ENCODE measurements at places on chromosomes 13 and 19.

DNA sequence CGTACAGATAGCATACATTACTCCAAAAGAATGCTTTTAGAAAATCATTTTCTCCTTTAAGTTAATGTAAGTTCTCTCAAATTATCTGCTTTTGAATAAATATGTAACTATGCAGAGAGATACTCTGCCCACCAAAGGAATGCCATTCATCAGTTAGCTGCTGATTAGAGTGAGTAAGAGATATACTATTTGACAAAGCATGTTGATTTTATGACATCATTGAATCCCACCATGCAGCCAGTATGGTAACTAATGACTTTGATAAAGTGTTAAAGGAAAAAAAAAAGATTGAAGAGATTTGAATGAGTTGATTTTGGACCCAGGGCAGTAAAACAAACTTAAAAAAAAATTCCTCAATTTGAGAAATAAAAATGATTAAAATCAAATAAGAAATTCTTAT, 521.5 kb downstream of the SLITRK6 start:
- no peak for DNase-seq

- no peak for DNase-seq
These were observed 904 bp upstream of the SOX1 start for GRCh38 chr13:112065867-112066623.

DNA sequence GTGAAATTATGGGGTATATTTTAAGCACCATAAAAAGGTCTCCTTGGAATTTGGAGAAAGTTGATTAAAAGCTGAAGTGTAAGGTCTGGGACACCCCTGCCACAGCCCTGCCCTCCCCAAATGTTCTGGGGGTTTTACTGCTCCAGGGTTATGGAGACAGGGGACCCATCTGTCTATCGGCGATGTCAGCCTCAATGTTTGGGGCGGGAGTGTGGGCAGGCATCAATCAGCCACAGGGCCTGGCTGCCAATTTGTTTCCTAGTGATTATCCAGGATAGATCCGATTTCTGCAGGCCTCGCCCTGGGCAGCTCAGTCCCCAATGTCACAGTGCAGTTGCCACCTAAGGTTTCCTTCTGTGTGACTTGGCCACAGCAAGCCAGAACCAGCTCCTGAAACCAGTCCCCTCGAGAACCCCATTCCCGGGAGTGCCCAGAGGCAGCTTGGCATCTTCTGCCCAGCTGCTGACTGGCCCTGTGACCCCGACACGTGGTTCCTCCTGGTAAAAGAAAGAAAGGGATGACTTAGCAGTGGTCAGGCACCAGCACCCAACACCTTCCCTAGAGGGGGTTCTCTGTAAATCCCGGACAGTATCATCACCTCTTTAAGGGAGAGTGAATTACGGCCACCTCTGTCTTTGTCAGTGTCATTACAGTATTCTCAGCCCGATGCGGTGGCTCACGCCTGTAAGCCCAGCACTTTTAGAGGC, 41.6 kb downstream of the MYO9B start:
- DNase-seq, result no peak

DNA sequence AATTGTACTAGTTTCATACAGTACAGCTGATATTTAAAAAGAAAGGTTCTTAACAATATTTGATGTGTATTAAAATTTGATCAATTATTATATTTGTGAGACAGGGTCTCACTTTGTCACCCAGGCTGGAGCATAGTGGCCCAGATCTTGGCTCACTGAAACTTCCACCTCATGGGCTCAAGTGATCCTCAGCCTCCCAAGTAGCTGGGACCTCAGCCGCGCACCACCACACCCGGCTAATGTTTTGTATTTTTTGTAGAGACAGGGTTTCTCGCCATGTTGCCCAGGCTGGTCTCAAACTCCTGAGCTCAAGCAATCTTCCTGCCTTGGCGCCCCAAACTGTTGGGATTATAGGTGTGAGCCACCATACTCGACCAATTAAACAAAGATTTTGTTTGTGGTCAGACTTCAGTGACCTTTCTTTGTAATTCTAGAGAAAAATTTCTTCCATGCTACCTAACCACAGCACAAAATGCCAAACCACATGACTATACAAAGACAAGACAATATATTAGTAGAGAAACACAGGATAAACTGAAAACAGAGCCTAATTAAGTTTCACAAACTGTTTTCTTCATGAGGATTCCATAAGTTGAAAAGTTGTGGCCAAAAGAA, 59.6 kb downstream of the RBM26 start:
- DNase-seq, result no peak

DNA sequence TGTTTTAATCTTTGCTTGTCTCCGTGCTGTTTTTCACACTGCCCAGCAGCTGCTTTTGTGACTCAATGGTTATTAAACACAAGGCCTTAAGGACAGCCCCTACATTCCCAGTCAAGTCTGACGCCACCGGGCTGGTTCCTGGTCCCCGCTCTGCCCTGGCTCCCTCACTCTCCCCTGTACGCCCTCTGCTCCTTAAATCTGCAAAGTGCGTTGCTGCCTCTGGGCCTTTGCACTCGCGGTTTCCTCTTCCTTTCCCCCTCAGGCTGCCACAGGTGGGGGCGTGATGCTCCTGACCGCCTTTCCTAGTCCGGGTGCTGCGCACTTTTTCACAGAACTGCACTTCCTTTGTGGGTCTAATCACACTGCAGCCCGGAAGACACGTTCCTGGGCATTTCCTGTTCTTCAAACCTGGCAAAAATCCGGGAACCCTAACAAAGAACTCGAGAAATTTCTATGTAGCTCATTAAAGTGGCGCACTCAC, 25.6 kb downstream of the NOSIP start:
- no peak for DNase-seq

- DNase-seq, result no peak
These were observed 23.1 kb downstream of the CHAF1A start for GRCh38 chr19:4425537-4425936.

- DNase-seq, result no peak
These were observed 2.0 kb downstream of the GPR12 start for GRCh38 chr13:26758496-26759157.

DNA sequence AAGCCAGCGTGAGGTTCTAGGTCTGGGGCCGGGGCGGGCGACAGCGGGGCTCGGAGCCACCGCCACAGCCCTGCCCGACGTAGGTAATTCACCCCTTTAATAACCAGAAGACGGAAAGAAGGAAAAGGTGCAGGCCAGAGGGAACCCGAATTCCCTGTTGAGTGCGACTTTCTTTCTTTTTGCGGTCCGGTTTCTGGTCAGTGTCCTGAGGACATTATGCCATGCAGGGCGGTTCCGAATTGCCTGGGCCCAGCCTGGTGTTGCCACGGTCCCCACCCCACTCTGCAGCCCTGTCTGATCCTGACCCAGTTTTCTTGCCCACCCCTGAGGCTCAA, 18.4 kb upstream of the TFDP1 start:
- no peak for DNase-seq

DNA sequence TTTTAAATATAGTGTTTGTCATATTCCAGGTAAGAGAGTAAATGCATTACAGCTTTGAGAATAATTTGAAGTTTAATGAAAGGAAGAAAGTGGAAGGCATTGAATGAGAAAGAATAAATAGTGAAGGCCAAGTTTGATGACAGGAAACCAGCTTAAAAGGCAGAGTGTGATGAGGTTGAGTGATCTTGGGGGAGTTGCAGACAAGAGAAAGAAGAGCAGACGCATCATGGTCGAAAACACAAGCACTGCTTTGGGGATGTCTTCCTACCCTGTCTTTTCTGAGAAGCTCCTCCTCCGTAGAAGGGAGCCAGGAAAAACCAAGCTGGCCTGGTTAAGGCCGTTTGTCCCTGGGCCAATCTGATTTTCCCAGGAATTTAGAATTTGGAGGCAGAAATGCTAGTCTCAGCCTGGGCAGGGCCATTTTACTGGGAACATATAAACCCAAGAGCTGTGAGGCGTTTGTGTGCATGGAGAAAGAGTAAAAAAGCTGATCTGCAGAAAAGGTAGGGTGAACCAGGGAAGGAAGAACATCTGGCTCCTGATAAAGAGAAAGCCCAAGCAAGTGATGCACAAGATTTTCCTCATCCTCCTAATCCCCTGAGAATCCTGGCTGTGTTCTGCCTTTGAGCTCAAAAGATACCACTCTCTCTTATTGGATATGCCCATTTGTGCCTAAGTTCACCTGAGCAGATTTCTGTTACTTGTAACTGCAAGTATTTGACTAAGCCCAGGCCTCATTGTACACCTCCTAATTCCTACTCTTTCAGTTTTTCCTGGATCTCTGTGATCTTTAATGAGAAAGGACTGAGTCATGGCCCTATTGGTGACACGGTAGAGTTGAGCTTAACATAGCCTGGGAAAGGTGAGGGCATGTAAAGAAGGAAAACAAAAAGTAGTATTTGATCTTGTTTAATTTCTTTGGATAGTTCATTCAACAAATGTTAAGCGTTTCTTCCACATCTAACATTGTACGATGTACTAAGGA, 80.0 kb downstream of the WDFY2 start:
- no peak for DNase-seq

DNA sequence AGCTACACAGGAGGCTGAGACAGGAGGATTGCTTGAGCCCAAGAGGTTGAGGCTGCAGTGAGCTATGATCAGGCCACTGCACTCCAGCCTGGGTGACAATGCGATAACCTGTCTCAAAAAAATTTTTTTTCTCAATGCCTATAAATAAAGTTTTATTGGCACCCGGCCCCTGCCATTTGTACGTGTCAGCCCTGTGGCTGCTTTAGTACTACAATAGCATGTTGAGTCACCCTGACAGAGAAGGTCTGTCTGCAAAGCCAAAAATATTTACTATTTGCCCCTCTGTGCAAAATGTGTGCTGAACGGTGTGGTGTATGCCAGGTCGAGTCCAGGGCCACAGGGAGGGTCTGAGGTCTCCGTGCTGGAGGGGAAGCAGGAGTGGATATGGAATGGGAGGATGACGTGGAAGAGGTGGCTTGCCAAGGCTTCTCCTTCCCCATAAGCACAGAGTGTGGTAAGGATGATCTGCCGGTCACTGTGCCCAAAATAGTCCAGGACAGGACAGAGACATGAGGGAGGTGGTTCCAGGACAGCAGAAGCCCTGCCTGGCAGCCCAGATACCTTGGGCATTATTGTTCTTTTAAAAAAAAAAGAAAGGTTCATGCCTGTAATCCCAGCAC, 10.0 kb downstream of the NMRK2 start:
- DNase-seq, result no peak

- DNase-seq, result no peak
These were observed 420.3 kb upstream of the PCDH9 start for GRCh38 chr13:67650471-67650870.

DNA sequence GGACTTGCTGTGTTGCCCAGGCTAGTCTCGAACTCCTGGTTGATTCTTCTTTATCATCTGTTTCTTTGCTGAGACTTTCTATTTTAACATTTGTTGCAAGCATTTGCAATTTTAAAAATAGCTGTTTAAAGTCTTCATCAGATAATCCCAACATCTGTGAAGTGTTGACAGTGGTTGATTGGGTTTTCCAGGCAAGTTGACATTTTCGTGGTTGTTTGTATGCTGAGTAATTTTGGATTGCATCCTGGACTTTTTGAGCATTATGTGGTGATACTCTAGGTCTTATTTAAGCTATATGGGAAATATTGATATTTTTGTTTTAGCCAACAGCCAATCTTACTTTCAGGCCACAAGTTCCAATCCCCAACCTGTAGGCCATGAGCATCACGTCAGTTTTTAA, 25.1 kb downstream of the AP1M1 start:
- DNase-seq, result no peak

- no peak for DNase-seq
These were observed 1714.3 kb upstream of the PCDH20 start for GRCh38 chr13:63129995-63130394.

DNA sequence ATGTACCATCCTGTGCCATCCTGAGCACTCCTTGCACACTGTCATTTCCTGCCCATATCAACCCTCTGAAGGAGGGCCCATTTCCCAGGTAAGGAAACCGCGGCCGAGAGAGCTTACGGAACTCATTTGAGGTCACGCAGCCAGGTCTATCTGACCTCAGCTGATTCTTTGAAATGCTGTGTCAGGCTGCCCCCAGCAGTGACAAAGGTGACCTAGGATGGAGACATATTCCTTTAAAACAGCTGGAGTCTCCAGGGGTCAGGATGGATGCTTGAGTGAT, 42.2 kb upstream of the VSTM2B start:
- DNase-seq, result no peak

GRCh38 chr19:14412324-14412995, 6.7 kb downstream of the DDX39A start:
- DNase-seq, result no peak
